ENCODE measurements at places on chromosomes 11 and 22.
A peak's percentile ranks its signal among the peaks of the same experiment; 100 is the strongest.

GRCh38 chr11:19526119-19526518, 186.5 kb upstream of the NAV2 start:
- DNase-seq = no peak

- DNase-seq = no peak
Measured at GRCh38 chr22:49863931-49864330, 10.3 kb downstream of the ZBED4 start.

DNA sequence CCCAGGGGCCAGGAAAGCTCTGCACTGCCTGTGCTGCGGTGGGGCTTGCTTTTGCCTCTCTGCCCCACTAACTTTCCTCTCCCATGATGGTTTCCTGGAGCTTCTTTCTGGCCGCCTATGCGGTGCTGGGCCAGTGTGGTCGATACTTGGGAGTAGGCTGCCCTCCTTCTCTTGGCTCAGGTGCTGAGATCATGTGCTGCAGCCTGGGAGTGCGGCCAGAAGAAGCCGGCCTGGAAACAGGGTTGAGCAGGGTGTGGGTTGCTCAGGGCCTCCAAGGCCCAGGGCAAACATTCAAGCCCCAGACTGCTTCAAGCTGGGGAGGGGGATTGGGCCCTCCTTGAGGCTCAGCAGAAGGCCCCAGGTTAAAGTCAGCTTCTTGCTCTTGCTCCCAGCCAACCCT, 125.0 kb downstream of the NTM start:
- DNase-seq = peak; percentile 71

GRCh38 chr11:109729761-109730160, 307.8 kb downstream of the C11orf87 start:
- no peak for DNase-seq

GRCh38 chr22:49807780-49808708, 19.6 kb downstream of the BRD1 start:
- DNase-seq = no peak

DNA sequence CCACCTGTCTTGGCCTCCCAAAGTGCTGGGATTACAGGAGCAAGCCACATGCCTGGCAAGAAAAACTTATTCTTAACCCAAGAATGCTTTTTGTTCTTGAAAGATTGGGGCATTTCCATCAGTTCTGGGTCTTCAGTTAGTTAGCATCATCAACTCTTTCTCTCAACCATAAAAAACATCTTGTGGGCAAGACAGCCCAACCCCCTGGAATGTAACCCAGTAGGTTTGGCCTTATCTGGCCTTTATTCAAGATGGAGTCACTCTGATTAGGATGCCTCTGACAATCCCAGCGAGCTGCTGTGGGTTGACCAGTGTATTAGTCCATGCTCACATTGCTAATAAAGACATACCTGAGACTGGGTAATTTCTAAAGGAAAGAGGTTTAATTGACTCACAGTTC, 9.2 kb upstream of the TPCN2 start:
- DNase-seq = no peak

DNA sequence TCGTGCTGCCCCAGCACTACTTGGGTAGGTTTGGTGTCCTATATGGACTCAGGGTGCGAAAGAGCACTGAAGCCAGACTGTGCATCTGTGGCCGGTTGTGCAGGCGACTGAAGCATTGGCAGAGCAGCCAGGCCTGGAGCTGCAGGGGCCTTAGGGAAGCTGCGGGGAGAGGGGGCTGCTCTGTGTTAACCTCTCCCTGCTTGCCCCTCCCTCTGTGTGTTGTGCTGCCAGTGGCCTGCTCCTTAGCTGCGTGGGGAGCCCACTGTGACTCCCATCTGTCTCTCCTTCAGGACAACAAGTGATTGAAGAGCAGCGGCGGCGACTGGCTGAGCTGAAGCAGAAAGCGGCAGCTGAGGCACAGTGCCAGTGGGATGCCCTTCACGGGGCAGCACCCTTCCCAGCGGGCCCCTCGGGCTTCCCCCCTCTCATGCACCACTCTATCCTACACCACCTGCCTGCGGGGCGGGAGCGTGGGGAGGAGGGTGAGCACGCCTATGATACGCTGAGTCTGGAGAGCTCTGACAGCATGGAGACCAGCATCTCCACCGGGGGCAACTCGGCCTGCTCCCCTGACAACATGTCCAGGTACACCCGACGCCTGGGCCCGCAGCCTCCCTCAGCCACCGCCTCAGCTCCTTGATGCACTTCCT, 34.3 kb downstream of the TREH start:
- no peak for DNase-seq

- DNase-seq = no peak
Measured at GRCh38 chr22:23106906-23107367, 34.9 kb downstream of the RSPH14 start.

- DNase-seq = no peak
Measured at GRCh38 chr11:35548925-35549561, 23.6 kb upstream of the PAMR1 start.

DNA sequence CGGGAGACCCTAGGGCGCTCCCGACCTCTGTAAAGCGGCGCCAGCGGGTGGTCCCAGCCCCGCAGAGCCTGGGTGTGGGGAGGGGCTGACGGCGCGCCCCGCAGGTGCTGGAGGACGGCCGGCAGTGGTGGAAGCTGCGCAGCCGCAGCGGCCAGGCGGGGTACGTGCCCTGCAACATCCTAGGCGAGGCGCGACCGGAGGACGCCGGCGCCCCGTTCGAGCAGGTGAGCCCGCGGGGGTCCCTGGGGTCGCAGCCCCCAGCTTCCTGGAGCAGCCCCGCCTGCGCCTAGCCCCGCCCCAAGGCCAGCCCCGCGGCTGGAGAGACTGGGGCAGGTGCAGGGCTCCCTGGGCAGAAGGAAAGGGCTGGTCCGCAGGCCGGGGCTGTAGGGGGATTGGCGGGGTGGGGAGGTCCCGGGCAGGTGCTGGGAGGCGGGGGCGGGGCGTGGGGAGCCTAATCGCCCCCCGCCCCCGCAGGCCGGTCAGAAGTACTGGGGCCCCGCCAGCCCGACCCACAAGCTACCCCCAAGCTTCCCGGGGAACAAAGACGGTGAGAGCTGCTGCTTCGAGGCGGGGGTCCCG, 19.7 kb downstream of the EPS8L2 start:
- no peak for DNase-seq

GRCh38 chr11:32902089-32902665, 9.6 kb downstream of the QSER1 start:
- no peak for DNase-seq

- no peak for DNase-seq
Measured at GRCh38 chr11:27028561-27028965, 12.1 kb upstream of the BBOX1 start.

GRCh38 chr11:99565333-99565732, 544.6 kb downstream of the CNTN5 start:
- DNase-seq = no peak

DNA sequence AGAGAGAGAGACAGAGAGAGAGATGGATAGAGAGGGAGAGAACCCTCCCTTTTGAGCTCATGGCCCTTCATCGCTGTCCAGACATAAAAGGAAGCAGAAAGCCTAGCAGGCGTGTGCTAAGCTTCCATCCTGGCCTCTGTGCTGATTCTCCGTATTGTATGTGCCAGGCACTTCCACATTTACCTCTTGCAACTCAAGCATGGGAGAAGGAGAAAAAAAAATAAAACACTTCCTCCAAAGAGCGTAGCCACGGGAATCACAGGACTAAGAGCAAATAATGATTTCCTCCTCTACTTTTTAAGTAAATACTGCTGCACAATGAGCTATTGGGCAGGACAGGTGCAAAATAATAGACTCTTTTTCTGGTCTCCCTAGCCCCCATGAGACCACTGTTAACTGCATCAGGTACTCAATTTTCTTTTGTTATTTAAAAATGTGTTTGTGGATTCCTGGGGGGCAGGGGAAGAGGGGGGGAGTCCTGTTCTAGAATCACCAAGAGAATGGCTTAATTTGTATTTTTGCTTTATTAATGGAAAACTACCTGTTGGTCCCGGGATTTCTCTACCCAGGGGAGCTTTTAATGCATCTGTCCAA, 154.3 kb downstream of the NXPE2 start:
- DNase-seq = no peak

GRCh38 chr11:77819921-77820564, 479 bp downstream of the RSF1 start:
- DNase-seq = no peak

DNA sequence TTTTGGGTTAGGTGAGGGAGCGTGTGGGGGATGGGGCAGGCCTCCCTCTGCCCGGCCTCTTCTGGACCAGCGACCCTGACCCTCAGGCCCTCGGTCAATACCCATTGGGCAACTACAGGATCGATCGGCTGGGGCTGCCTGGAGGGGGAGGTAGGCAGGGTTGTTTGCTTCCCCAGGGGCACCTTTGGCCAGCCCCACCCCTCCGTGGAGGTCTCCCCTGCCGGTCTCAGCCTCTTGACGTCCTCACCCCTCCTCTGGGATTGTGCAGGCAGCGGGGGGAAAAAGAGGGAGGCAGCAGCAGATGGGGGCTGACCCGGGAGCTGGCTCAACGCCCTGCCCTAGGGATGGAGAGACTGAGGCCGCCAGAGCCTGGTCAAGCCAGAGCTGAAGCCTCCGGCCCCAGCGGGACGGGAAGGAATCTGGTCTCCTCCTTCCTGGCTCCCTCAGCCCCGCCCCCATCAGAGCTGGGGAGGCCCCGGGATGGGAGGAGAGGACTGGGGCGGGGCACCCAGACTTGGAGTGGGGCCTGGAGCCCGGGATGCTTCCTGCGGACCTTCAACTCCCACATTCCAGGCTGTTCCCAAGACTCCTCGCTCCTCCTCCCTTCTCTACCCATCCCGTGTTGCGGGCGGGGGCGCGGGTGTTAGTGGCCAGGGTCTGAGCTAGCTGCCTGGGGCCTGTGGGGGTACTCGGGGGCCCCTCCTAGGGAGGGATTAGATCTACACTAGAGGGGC, 14.4 kb upstream of the CDC42EP1 start:
- no peak for DNase-seq

DNA sequence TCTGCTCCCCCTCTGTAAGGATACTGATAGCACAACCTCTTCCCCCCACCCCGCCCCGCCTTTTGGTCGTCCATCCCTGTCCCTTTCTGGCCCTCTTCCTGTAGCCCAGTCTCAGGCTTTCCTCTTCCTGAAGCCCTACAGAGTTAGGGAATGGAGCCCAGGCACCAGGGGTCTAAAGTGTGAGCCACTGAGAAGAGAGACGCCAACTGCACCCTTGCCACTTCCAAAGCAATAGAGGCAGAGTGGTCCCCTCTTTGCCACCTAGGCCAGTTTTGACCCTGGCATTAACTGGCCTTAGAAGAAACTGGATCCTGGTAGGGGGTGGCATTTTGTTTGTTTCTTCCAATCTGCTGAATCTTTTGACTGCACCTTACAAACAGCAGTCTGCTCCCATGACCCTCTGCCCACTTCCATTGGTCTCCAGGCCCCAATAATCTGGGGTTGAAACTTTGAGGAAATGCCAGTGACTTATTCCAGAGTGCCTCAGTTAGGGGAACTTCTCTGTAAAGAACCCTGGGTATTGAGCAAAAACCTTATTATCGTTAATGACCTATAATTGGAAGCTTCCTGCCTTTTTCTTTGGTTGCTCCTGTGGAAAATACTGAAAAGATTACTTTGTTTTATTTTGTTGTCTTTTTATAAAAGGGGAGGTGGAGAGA, 9.7 kb upstream of the GRK2 start:
- no peak for DNase-seq

DNA sequence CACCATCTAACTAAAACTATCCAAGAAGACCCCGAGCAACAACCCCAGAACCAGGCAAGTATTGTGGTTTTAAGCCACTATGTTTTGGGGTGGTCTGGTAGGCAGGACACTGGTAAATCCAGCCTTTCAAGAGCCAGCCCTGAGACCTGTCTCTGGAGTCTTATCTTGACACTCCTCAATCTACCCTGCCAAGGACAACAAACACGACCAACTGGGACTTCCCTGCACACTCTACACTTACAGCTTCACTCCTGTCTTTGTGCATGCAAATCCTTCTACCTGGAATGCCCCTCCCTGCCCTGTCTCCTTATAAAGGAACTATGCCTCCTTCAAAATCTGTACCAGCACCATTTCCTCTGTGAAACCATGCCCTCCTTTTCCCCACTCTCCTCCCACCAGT, 107.3 kb downstream of the RPL27A start:
- DNase-seq = no peak

DNA sequence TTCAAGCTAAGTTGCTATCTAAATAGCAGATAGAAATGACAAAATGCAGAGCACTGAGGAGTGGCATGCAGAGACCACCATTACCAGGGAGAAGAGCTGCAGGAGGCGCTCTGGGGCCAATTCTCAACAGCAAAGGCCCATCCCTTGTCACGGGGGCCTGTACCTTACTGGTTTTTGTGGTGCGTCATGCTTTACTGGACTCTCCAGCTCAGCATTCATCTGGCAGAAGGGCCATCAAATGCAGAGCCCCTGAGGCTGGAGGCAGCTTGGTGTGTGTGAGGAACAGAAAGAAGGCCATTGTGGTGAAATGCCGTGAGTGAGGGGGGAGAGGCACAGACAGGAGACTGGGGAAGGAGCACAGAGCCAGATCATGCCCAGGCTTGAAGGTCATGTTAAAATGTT, 56.5 kb upstream of the NAV2 start:
- no peak for DNase-seq

GRCh38 chr22:31969789-31970489, 25.6 kb downstream of the YWHAH start:
- DNase-seq = peak; percentile 70

- no peak for DNase-seq
Measured at GRCh38 chr22:41868556-41868955, 35.7 kb downstream of the SREBF2 start.

- DNase-seq = no peak
Measured at GRCh38 chr11:65067446-65067845, 9.1 kb upstream of the NAALADL1 start.

- DNase-seq = no peak
Measured at GRCh38 chr11:124119103-124119502, 3.9 kb downstream of the VWA5A start.

- no peak for DNase-seq
Measured at GRCh38 chr11:2780850-2781407, 81.1 kb upstream of the KCNQ1OT1 start.

GRCh38 chr11:113417428-113417827, 29.8 kb downstream of the ANKK1 start:
- DNase-seq = no peak

DNA sequence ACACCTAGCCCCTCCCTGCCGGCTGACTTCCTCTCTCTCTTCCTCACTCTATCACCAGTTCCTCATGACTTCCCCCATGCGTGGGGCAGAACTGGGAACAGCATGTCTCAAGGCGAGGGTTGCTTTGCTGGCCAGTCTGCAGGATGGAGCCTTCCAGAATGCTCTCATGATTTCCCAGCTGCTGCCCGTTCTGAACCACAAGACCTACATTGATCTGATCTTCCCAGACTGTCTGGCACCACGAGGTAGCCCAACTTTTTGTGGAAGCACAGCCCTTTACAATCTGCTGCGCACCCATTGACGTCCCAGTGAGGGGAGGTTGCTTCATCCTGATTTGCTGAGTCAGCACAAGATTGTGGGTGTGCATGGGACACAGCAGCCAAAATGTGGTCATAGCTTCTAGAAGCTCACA, 8.6 kb downstream of the TCN2 start:
- DNase-seq = no peak

- no peak for DNase-seq
Measured at GRCh38 chr22:30879415-30879797, 89.2 kb downstream of the MORC2 start.

DNA sequence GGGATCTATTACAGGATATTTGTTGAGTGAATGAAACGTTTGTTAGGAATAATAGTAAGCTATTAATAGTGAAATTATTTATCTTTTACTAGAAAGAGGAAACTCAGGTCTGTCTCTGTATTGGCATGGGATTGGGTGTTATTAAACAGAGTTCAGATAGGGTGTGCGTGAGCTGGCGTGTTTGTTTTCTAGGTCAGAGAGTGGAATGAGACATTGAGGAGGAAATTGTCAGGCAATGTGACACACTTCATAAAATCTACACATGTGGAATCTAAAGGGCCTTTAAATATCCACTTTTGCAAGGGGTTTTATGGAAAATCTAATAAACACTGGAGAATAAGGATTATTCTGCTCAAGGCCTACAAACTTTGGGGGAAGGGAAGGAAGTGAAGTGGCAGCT, 552.9 kb downstream of the NTM start:
- no peak for DNase-seq
